Epithelial cell of prostate (primary cell): ENCODE measurements at places on chromosomes 13 and 19.

DNA sequence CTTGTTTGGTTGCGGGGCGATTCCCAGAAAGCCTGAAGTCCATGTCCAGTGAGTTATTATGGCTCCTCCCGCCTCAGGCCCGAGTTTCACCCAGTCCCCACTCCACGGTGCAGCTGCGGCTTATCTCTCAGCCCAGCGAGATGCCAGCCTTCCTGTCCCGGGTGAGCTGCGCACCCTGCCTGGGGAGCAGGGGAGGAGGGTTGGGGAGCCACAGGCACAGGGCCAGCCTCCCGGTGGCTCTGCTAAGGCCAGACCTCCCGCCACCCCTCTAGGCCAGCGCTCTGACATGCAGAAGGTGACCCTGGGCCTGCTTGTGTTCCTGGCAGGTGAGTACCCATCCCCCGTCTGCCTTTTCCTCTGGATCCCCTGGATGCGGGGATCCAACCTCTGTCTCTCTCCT, 3.5 kb downstream of the FXYD3 start:
- DNase-seq, result no peak

DNA sequence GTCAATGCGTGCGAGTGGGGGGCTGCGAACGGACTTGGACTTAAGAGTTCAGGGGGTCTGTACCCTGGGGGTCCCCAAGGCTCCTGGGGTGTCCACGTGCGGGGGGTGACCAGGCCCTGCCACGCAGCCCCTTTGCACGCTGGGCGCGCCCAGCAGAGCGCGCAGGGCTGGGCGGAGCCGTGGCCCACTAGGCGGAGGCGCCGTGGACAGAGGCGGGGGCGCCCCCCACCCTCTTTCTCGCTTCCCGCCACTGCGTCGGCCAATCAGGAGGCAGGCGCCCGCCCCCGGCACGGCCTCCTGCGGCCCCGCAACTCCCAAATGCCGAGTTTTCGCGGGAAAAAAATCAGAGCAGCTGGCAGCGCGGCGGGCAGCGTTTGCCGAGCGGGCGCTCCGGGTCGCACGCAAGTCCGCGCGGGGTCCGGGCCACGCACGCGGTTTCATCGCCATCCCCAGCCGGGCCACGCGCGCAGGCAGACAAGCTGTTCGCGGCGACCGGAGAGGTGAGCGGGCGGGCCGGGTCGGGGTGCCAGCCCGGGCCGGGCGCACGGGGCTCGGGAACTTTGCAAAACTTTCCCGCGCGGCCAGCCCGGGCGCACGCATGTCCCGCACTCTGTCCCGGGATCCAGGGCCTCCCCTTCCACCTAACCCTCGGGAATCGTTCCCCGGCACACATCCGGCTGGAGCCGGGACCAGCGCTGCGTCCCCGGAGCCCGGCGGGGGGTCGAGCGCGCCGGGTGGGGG, at the start of gene UHRF1:
Gene UHRF1, plus strand, starts transcription at position 346 of the 741 bp plus-strand sequence. CDS start 1,385 bp downstream, outside the sequence.
- no peak for DNase-seq

DNA sequence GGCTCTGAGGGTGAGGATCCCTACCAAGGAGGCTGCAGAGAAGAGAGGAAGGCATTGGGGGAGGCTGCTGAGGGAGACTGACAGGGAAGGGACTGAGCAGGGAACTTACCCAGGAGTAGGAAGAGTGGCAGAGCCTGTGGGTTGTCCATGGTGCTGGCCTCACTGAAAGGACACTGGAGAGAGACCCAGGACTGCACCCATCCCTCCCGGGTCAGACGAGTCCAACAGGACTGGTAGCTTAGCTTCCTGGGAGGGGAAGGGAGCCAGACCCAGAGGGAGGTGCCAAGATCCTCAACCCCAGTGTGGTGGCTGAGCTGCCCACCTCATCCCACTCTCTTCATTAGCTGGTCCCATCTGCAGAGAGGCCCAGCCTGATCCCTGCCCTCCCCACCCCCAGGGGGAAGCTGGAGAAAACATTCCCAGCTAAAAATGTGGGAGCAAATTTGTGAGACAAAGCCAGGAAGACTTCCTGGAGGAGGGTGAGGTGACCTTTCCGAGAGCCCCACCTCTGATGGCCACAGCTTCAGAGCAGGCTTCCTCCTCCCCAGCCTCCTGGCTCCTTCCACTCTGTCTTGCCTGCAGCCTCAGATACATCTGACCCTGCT, at the start of gene VSIG10L:
Gene VSIG10L, minus strand, starts transcription at position 164 of the 605 bp plus-strand sequence. Its CDS starts 15 bp downstream, at position 149.
- DNase-seq, result no peak

DNA sequence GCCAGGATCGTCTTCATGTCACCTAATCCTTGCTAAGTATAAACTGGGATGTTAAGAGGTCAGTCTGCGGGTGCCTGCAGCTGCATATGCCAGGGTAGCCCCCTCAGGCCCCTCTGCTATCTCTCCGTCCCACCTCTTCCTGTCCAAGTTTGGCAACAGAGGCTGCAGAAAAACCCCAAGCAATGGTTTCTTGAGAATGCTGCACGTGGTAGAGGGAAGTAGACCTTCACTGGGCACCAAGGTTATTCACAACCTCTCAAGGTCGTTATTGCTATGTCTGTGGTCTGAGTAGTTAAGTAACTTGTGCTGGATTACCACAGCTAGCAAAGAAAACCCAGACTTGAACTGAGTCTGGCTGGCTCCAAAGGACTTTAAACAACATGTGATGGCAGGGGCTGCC, 77.9 kb upstream of the XPO4 start:
- DNase-seq, result no peak

GRCh38 chr13:52160506-52160905, 1.1 kb upstream of the NEK3 start:
- no peak for DNase-seq

DNA sequence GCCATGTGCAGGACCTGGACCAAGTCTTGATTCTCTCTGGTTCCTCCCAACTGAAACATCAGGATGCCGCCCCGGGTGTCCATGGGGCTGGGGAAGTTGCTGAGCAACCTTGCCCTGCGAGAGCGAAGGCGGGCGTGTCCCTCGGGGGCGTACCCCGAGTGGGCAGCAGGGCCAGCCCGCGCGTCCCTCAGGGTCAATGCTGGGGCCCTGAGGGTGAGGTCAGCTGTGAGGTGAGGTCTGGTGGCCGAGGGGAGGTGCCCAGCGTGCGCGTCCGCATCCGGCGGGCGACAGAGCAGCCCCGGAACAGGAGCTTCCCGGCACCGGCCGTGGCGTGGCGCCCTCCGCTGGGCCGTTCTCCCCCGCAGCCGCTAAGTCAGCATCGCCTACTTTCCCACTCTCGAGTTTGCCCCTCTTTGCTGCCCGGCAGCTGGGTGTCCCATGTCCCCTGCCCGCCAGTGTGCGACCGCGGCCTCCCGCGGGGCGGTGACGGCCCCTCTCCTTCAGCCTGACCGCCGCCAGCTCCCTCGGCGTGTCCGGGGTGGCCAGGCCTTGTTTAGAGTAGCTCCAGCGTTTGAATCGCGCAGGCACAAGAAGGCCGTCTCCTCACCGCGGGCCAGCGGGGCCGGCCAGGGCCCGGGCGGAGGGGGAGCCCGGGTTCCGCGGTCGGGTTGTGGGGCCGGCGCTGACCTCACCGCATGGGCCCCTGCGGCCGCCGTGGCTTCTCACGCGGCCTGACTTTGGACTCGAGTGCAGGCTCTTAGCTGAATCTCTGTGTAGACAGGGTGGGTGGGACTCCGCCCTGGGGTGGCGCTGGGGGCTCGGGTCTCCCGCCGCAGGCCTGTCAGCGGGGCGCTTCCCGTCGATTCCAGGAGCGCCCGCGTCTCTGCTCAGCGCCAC, 33.0 kb downstream of the GJA3 start:
- DNase-seq, result no peak

GRCh38 chr19:50358483-50359327, 6.7 kb downstream of the NAPSA start:
- DNase-seq, result no peak

GRCh38 chr19:46241626-46242025, 12.1 kb downstream of the IGFL1 start:
- DNase-seq, result no peak

- no peak for DNase-seq
These were observed 37.2 kb upstream of the ATP11A start for GRCh38 chr13:112652512-112653070.

- DNase-seq, result no peak
These were observed 88.8 kb downstream of the ZNF429 start for GRCh38 chr19:21593934-21594820.

DNA sequence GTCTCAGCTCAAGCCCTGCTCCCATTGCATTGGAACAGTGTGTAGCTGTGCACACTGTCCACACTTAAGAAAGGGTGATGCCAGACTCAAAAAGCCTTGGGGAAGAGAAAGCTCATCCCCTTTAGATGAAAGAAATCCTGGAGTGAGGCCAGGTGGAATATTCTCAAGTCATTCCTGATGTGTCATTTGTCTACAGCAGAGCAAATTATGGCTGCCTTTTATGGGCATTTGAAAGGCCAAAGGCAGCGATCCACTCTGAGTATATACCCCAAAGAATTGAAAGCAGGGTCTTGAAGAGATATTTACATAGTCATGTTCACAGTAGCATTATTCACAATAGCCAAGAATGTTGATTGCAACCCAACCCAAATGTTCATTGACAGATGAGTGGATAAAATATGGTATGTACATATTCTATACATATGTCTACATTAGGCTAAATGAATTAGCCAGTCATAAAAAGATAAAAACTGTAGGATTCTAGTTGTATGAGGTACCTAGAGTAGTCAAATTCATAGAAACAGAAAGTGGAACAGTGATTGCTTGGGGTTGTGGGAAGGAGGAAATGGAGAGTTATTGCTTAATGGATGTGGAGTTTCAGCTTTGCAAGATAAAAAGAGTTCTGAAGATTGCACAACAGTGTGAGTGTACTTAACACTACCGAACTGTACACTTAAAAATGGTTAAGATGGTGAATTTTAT, 214.9 kb downstream of the KCNRG start:
- no peak for DNase-seq

- DNase-seq, result no peak
These were observed 250.2 kb downstream of the ABCC4 start for GRCh38 chr13:95050800-95051615.

DNA sequence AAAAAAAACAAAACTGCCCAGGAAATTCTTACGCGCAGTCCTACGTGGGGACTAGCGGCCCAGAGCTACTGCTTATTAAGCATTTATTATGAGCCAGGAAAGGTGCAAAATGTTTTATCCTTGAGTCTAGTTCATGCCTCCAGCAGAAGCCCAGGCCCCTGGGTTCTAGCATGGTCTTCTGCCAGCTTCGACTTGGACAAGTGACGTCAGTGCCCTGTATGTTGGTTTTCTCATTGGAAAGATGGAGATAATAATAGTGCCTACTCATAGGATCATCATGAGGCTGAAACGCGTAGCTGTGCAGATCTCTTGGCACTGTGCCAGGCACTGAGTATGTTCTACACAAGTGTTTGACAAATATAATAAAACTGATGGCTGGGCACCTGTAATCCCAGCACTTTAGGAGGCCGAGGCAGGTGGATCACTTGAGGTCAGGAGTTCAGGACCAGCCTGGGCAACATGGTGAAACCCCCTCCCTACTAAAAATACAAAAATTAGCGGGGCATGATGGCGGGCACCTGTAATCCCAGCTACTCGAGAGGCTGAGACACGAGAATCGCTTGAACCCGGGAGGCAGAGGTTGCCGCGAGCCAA, 12.4 kb upstream of the SULT2B1 start:
- peak; percentile 50 for DNase-seq

DNA sequence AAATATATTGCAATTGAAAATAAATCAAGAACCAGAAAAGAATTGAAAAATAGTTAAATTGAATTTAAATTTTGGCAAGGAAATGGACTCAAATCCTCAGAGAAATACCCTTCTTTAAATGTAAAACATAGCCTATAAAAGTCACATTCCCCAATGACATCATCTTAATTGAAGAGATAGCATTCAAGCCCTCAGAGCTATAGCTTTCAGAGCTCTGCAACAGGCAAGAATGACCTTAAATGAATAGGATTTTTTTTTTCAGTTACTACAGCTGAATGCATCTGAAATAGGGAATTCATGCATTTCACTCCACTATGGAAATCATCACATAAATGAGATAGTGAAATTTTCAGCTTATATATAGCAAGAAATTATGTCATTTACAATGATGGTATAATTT, 1049.0 kb downstream of the OLFM4 start:
- no peak for DNase-seq

DNA sequence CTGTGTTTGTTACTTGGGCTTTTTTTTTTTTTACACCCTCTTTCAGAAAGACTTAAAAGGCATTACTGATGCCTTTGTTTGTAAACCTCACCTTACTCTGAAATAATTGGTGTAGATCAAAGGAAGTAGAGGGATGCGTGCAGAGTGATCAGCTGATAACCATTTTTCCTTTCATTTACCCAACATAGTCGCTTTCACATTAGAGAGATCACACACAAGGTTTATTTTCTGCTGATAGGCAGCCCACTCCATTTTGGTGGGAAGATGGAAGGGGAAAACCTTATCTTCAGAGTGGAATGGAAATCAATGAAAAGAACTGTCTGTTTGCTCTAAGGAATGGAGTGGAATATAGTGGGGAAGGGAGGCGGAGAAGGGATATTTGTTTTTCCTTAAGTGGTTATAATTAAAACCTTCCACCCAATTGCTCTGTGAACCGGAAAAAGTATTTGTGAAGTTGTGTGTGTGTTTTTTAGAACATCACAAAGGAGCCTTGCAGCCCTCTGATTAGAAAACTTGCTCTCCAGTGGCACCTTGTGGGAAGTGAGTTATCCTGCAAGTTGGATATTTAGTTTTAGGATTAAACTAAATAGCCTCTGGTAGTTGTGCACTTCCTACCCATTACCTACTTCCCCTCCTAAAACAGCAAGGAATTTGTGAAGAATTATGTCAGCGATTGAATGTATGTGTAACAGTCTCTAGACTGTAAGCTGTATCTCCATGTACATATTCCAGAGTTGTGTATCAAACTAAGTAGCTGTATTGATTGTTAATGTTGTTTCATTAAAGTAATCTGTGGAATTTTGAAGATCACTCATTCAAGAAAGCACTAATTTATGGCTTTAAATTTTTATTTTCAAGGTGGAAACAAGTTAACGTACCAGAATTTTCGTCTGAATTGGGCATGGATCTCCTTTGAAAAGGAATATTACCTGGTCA, 76.8 kb downstream of the FREM2 start:
- DNase-seq, result no peak

DNA sequence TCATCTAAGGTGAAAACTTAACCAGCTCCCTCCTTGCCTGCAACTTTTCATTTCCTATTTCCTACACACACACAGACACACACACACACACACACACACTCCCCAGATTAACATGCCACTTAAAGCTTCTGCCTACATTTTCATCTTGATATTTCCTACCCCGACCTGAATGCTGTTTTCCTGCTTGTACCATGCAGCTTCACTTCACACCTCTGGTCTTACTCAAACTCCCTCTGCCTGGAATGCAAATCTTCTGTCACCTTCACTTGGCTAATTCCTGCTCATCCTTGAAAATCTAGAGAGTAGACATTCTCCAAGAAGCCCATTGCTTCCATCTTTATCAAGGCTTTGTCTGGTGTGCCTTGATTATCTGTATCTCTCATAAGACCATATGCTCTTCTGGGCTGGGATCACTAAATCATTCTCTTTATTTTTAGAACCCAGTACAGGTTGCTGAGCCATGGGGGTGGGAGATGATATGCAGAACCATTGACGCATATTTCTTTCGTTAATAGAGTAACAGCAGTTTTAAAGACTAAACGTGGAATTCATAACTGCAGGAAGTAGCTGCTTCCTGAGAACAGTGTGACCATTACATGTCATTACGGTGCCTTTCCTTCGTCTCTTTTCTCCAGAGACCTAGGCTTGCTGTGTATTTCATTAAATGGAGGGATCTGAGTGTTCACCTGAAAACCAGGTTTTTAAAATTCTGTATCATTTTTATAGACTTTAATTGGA, 37.7 kb downstream of the CNMD start:
- no peak for DNase-seq

- no peak for DNase-seq
These were observed 32.2 kb upstream of the KLF12 start for GRCh38 chr13:74166261-74167004.

GRCh38 chr19:48085904-48086864, 24.4 kb downstream of the PLA2G4C start:
- no peak for DNase-seq

GRCh38 chr13:97390941-97391600, 42.9 kb upstream of the RAP2A start:
- DNase-seq, result no peak
